ENCODE measurements at places on chromosomes 16 and 17.

DNA sequence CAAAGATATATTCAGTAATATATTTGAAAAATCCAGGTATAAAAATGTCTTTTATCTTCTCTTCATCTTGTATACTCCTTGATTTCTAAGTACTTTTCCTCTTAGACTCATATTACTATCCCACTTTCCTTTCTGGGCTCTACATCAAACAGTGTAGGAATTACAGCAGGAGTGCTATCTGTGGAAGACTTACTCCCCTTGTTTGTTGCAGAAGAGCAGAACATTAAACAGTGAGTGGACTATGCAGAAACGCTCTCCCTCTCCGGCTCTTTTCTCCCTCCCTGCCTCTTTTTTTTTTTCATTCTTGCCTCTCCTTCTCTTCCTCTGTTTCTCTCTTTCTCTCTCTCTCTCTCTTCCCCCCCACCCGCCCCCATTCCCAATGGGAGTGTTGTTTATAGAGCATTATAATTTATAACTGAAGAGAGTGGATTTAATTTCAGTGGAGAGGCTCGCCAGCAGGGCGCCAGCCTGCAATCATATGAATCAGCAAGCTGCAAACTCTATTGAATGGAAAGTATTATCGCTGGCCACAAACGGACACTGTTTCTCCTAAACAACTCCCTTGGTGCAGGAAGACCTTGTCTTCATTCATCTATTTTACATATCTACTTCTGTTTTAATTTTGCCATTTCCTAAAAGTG, 242.3 kb upstream of the TBX2 start:
- DNase-seq = no peak

GRCh38 chr17:68290268-68290954, 516 bp downstream of the SLC16A6 start:
- DNase-seq = no peak

DNA sequence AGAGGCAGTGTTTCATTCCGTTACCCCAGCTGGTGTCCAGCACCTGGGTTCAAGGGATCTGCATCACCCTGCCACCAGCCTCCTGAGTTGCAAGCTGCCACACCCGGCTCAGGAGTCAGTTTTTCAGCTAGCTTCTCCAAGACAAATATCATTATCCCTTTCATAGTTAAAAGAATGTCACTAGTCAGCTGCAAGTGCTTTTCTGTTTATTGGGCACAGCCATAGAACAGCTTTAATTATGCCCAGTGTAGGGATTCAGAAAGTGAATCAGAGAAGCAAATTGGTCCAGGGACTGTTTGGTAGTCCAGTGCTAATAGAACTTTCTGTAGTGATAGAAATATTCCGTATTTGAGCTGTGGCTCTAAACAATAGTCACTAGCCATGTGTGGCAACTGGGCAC, 2.9 kb upstream of the AOC3 start:
- DNase-seq = no peak

DNA sequence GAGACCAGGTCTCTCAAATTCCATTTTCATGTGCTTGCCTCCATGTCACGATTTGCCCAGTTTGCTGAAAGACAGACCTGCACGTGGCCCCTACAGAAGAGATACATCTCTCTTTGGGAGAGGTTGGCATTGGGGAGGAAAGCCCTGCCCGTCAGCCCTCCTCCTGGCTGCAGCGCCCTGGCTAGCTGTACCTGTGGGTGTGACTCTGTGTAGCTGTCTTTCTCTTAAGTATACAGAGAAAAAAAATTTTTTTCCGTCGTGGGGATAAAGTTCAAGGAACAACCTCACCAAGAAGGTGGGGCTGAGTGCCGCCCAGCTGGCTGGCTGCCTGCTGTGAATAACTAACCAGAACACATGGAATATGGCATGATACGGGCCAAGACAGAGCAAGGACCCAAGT, 26.5 kb downstream of the TMEM98 start:
- no peak for DNase-seq

GRCh38 chr16:89268987-89269735, 51.7 kb downstream of the ZNF778 start:
- DNase-seq = no peak

DNA sequence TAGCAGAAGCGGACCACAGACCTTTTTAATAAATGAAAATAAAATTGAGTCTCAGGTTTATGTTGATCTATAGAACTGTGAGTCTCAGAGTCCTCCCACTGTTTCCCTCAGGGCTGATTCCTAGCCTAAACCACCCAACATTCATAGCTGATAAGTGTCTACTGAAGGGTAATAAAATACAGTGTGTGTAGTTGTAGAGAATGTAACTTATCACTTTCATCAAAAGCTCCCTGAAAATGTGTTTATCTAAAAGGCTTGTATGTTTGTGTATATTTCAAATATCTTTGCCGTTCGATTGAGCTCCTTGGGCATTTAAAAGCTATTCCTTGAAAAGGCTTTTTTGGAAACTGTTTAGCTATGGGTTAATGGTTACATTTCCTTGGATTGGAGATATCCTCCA, 740.3 kb upstream of the SOX9 start:
- DNase-seq = no peak

- peak; percentile 83 for DNase-seq
Observed at GRCh38 chr17:28925912-28926365, 23.1 kb upstream of the DHRS13 start.

DNA sequence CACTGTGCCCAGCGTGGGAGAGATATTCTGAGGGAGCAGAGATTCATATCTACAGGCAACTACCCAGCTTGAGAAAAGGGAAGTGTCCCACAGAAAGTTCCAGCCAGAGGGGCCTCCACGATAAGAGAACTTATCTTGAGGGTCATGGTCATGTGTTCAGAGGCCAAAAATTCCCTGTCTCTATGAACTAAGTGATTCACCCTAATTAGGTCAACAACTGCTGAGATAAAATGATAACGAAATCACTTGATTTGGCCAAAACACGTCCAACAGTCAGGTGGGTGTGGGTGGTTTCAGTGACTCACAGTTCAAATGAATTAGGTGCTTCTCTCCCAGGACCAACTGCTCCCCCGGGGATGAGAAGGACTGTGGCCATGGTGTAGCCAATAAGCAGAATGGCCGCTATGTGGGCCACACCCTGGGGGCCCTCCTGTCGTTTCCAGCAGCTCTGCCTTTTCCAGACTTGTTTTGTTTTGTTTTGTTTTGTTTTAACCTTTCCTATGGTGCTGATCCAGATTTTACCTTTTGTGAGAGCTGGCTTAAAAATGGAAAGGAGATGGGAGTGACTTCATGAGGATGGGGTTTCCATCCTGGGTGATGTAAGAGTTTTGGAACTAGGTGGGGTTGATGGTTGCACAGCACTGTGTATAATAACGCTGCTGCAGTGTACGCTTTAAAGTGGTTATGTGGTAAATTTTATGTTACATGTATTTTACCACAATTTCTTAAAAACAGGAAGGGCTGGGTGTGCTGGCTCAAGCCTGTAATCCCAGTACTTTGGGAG, 8.7 kb downstream of the DNAI2 start:
- DNase-seq = peak; percentile 87

DNA sequence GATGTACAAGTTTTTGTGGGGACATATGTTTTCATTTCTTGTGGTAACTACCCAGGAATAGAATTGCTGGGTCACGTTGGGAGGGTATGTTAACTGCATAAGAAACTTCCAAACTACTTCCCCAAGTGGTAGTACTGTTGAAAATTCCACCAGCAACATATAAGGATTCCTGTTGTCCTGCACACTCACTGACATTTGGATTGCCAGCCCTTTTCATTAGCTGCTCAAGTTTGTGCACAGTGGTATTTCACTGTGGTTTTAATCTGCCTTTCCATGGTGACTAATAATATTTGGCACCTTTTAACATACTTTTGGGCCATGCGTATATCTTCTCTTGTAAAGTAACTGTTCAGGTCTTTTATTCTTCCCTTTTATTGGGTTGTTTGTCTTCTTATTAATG, 103.3 kb downstream of the GNAO1 start:
- no peak for DNase-seq

DNA sequence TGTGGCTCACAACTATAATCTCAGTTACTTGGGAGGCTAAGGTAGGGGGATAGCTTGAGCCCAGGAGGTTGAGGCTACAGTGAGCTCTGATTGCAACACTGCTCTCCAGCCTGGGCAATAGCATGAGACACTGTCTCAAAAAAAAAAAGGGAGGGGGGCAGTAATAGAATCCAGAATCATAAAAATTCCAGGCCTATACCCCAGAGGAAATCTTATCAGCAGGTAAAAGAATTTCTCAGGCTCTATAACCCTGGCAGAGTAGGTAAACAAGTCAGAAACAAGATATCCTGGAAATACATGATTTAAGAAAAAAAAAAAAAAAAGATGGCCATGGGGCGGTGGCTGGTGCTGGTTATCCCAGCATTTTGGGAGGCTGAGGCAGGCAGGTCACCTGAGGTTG, 12.9 kb downstream of the SPAG9 start:
- no peak for DNase-seq

GRCh38 chr16:67865318-67865717, 7.5 kb upstream of the EDC4 start:
- peak; percentile 55 for DNase-seq

DNA sequence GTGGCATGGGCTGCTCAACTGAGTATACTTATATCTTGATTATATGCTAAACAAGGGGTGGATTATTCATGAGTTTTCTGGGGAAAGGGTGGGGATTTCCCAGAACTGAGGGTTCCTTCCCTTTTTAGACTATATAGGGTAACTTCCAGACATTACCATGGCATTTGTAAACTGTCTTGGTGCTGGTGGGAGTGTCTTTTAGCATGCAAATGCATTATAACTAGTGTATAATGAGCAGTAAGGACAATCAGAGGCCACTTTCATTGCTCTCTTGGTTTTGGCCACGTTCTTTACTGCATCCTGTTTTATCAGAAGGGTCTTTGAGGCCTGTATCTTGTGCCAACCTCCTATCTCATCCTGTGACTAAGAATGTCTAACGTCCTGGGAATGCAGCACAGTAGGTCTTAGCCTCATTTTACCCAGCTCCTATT, 12.0 kb downstream of the PRR11 start:
- DNase-seq = peak; percentile 73

DNA sequence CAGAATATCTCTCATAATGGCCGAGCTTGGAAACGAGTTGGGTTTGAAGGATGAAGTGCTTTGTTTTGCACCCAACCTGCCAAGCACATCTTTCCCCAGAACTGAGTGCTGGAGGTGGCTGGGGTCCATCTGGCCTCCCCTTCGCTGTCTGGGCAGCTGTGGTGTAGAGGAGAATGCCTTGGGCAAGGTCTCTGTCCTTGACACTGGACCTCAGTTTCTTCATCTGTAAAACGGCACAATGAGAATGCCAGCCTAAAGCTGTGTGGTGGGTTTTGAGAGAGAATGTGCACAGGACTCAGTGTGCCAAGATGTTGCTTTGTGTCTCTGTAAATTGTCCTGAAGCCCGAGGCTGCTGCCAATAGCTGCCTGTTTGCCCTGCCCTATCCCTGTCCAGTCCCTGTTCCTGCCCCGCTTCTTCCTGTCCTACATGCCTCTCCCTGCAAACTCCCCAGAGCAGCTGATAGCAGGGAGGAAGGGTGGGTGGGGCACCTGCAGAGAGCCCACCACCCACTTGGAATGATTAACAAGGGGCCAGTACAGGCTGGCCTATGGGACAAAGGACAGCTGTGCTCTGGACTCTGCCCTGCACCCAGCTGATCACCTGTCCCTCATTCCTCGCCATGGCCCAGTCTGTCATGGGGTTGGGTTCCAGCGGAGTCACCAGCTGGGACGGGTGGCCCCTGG, 15.3 kb downstream of the LASP1 start:
- no peak for DNase-seq

- no peak for DNase-seq
Observed at GRCh38 chr17:37740915-37741314, 3.9 kb downstream of the HNF1B start.

DNA sequence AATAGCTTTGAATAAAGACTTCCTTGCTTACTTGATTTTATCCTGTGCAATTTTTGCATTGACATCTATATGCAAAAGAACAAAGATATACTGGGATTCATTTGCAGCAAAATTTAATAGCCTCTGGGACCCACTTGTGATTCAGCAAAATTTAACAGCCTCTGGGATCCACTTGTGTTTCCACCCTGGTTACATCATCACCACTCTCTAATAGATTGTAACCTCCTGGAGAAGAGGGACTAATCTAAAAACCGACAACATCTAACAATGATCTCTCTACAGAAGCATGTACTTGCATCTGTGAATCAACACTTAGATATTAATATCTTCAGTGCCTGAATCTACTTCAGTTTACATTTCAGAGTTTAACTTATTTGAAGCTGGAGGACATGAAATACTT, 202.0 kb upstream of the CPHXL start:
- no peak for DNase-seq

DNA sequence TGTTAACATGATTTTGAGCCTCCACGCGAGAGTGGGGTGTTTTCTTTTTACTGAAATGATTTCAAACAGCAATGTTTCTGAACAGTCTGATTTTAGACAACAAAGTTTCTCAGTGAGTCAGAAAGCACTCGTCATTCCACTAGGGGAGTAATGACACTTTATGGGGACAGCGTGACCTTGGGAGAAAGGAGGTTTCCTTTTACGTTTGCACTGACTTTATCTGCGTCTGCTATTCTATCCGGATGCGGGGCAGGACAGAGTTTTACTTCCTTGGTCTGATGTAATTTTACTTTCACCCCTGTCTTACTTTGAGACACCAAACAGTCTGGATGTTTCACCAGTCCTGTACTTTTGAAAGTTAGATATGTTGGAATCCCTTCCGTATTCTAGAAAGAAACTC, 20.7 kb downstream of the SLC47A1 start:
- DNase-seq = no peak

DNA sequence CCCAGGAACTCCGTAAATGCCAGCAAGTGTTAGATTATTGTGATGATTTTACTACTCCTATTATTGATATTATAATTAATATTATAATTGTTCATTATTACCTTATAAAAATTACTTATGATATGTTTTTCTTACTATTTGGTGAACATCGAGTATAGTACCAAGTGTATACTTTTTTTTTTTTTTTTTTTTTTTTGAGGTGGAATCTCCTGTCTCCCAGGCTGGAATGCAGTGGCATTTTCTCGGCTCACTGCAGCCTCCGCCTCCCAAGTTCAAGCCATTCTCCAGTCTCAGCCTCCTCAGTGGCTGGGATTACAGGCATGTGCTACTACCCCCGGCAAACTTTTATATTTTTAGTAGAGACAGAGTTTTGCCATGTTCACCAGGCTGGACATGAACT, 347.0 kb downstream of the WWOX start:
- no peak for DNase-seq

GRCh38 chr16:59701963-59702930, 968.1 kb upstream of the GOT2 start:
- no peak for DNase-seq

GRCh38 chr17:65131946-65132345, 5.2 kb upstream of the RGS9 start:
- DNase-seq = no peak

DNA sequence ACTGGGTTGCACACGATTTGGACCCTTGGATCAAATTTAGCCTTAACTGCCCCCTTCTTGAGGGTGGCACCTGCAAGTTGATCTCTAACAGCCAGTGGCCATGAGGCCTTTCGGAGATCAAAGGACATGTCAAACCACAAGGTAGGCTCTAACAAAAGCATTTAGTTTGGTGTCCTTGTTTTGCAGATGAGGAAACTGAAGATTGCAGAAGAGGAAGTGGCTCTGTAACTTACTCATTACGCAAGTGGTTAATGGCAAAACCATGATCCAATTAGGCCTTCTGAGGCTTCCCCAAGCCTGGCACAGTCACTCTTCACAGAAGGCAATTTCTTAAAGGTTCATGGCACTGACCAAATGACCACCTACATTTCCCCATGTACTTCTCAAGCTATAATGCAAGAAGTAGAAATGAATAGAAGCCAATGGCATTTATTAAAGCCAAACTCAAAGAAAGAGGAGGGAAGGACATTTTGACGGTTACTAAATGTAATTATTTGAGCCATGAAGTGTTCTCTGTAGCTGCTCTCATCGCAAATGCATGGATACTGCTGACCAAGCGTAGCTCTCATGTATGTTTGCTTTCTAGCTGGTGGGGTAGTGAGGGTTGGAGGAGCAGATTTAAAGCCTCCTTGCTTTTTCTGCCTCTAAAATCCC, 32.8 kb upstream of the ABCC12 start:
- DNase-seq = peak; percentile 91

All from inflammatory macrophage treated with lipopolysaccharide for 1 hour (primary cell).